ENCODE measurements at places on chromosomes 13 and 19. TPM values are rescaled to one million over a fixed set of nuclear protein-coding genes. Genes with fewer than 3 reads are reported as not detected.

- DNase-seq = no peak
Measured at GRCh38 chr19:14616407-14616806, 33.5 kb downstream of the CLEC17A start.

- DNase-seq = peak; percentile 30
Measured at GRCh38 chr13:40983725-40984667, 35.1 kb downstream of the ELF1 start.

- DNase-seq = no peak
Measured at GRCh38 chr19:34082289-34083077, 89.8 kb upstream of the LSM14A start.

DNA sequence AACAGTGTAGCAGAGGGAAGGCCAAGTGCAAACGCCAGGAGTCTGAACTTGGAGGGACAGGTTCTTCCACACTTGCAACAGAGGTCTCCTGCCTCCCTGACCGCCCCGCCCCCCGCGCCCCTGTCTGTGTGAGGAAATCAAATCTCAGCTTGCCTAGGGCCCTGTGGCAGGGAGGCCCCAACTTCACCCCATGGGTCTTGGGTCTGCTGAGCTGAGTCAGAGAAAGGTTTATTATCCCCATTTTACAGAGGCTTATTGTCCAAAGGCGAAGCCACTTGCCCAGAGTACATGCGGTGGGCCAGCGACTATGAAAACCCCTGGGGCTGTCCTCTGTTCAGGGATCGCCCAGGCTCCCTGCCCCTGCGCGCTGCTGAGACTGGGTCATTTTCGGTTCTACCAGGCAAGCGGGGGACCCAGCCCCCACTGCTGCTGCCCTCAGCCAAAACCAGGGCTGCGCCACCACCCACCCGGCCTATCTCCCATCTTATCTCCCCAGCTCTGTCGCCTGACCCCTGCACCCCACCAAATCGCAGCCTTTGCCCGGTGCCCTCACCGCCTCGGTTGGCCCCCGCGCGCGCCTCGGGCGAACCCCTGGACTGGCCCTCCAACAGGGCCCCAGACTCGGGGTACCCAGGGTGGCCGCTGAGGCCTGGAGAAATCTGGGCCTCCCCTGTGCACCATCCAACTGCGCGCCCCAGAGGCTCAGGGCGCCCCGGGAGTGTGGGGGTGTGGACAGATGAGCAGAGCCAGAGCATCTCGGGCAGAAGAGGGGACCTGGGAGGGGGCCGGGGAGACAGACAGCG is 850 bp upstream of the CERS4 start:
- no peak for DNase-seq

DNA sequence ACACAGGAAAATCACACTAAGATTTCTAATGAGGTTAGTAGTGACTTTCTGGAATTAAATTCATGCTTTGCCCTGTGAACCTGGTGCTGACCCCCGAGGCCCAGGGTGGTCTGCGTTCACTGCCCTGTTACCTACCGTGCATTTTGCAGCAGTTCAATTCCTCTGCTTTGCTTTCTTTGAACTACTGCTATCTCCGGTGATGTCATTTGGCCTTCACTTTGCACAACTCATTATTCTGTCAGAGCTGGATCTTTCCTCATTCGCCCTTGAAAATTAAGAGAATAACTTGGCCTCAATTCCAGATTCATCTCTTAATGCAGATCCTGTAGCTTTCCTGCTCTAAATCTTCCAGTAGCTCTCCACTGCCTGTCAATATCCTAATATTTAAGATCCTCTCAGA is 8.8 kb upstream of the LRRC63 start:
- no peak for DNase-seq

DNA sequence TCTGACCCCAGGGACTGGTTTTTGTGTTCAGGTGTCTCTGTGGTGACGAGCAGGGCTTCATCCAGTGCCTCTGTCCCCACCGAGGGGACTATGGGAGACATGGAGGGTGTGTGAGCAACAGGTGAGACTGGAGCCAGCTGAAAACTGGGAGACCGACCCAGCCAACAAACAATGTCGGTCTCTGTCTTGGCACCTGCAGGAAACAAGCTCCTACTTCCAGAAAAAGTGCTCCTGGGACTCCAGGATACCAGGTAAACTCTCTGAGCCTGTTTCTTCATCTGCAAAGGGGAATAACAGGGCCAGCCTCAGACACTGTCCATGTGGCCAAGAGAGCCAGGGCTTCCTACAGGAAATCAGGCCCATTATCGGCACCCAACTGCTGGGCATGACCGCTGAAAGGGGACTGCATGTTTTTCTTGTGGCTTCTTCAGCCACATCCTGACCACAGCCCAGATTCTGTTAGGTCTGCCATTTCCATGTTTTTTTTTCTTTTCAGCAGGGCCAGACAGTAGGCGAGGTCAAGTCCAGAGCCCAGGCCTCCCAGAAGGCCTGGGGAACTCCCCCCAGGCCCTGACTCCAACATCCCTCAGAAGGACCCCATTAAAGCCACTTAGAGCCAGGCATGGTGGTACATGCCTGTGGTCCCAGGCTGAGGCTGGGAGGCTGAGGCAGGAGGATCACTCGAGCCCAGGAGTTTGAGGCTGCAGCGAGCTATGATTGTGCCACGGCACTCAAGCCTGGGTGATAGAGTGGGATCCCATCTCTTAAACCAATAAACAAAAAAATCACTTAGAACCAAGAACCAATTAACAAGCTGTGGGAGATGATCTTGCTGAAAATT is 836 bp upstream of the BST2 start:
- peak; percentile 61 for DNase-seq

DNA sequence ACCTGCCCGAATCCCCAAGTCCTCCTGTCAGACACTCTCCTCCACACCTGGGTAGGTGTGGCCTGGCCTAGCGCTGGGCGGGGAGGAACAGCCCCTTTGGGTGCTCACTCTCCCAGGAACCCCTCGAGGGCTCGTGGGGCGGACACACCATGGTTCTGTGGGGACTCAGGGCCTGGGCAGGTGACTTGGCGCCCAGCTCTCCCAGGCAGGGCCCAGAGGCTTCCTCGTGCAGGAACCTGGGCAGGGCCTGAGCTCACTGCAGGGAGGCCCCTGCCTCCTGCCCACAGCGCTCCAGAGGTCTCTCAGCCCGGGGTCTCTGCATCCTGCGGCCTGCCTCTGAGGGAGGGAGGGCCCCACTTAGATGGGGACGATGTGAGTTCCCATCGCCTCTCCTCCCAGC is 11.9 kb downstream of the LSM4 start:
- no peak for DNase-seq

DNA sequence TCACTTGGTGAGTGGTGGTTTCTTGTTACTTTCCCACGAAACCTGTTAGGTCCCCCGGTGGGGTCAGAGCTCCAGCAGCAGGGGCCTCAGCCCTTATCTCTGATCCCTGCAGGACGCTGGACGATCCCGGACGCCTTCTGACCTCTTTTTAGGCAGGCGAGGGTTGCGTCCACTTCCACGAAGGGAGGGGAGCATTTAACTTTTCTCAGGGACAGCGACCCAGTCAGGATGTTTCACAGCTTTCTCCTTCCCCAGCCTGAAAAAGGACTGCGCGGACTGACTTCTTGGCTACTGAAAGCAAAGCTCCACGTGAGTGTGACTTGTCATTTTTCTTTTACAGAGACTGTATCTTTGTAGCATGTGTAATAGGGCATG is 692 bp downstream of the ZNF234 start:
- peak; percentile 8 for DNase-seq

- no peak for DNase-seq
Measured at GRCh38 chr19:16349551-16350152, 25.0 kb downstream of the KLF2 start.

DNA sequence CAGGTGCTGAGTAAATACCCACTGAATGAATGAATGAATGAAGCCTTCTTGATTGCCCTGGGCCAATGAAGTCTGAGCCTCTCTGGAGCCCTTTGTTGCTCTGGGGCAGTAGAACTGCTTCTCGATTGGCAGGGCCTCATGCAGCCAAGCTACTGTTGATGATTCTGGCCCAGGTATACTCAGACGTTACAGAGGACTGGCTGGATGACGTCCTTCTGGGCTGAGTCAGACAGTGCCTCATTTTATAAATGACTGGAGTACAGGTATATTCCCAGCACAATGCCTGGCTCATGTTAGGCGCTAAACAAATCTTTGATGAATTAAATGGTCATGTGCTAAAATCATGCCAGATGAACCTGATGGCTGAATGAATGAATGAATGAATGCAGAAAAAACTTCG is 243.8 kb upstream of the MAB21L1 start:
- DNase-seq = no peak

DNA sequence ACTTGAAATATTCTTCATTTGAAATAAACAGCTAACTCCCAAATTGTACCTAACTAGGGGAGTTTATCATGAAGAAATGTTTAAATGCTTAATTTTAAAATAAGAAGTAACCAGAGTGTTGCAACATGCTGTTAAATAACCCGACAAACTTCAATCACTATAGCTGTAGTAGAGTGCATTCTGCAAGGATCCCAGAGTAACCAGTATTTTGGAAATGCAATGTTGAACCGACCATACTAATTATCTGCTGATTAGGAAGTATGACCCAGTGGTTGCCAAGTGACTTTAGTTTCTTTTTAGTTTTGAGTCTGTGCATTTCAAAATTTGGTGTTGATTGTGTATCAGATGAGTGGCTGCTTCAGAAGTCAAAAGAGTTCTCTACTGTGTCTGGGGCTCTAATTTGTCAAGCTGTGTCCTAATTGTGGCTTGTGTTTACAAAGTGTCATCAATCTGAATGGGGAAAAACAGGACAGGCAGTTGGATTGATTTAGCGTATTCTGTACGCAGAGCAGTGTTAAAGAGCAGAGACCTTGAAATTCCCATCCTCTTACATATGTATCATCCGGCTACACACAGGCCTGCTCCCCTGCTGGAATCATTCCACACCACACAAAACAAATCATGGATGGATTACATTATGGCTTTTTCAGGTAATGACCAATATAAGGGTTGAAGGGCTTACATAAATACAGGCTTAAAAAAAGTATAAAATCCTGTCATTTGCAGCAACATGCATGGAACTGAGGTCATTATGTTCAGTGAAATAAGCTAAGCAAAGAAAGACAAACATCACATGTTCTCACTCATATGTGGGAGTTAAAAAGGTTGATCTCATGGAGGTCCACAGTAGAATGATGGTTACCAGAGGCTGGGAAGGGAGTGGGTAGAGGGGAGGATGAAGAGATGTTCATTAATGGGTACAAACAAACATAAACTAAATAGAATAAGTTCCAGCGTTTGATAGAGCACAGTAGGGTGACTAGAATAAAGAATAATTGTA is 351.5 kb downstream of the KLF12 start:
- DNase-seq = no peak

- DNase-seq = no peak
Measured at GRCh38 chr19:35320065-35320713, 8.8 kb upstream of the CD22 start.

DNA sequence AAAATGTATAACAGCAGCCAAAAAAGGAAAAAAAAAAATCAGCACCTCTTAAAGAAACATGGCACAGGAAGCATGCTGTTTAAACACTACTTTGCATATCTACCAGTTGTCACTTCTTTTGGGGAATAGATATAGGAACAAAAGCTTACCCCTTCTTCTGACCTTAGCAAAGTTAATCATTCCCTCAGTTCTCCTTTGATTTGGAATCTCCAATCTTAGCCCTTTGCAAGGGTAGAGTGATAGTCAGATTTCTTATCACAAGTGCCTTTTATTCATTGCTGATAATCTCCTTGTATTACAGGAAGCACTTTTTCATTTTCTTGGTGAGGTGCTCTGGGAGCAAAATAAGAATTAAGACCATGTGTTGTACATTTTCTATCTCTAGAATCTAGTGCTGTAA is 1327.6 kb downstream of the OLFM4 start:
- DNase-seq = no peak

- peak; percentile 45 for DNase-seq
Measured at GRCh38 chr19:48900477-48901406, 630 bp downstream of the NUCB1 start.

GRCh38 chr13:66375756-66376155 is 854.4 kb downstream of the PCDH9 start:
- DNase-seq = no peak

DNA sequence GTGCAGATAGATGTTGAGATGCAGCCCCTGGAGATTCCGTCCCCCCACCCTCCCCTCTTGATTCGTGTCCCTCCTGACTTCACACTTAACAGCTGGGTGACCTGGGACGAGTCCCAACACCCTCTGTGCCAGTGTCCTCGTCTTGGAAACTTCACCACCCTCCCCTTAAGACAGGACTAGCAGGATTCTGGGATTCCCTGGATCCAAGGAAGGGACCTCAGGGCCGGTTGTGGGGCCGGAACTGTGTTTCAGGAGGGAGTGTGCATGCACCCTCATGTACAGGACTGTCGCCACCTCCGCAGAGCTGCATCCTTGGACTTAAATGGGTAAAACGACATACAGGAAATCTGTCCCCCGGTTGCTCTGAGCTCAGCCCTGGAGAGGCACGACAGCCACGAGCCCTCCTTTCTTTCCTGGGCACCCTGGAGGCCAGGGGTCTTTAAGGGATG is 990 bp downstream of the MYO9B start:
- DNase-seq = peak; percentile 65

GRCh38 chr19:54207983-54208783 is 7.5 kb downstream of the RPS9 start:
- peak; percentile 63 for DNase-seq

DNA sequence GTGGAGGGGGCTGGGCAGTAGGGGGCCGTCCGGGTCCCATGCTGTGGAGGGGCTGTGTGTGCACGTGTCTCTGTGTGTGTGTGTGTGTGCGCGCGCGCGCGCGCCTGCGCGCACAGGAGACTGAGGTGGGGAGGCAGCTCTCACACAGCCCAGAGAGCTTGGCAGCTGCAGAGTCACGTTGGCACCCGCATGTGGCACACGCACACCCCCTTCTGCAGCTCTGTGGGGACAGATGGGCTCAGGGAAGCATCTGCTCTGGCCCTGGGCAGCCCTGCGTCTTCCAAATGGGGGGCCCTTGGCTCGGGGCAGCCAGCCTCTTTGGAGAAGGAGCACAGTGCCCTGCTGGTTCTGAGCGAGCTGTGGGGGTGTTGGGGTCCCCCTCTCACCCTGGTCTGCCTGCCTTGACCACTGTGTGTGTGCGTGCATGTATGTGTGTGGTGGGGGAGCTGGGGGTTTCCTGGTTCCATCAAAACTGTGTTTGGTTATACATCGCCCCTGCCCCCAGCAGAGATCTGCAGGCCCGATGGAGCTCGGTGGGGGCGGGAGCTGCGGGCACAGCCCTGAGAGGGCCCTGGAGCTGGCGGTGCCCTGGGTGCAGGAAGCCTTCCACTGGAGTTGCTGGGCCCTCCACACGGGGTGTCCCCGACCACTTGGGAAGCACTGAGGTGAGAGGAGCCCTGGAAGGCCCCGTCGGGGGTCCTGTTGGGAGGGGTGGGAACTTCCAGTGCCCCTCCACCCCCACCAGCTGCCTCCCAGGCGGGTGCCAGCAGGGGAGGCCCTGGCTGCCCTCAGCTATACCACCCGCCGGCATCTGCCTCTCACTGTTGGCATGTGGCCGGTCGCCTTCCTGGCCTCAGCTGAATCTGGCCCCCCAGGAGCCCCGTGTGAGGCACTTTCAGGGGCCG is 67.1 kb downstream of the KDM4B start:
- no peak for DNase-seq

The BLOC1S3 gene
- total RNA-seq = 10.8 TPM

The TPTE2 gene
- 0.22 TPM for total RNA-seq

The MCF2L gene
- total RNA-seq = 7.6 TPM

The APLP1 gene
- 2.1 TPM for total RNA-seq

The ICAM4 gene
- total RNA-seq = 0.36 TPM

The MUC16 gene
- total RNA-seq = not detected

The KLHL1 gene
- not detected for total RNA-seq

The ZNF132 gene
- total RNA-seq = 3.4 TPM

Measured in activated CD8-positive, alpha-beta T cell treated with anti-CD3 and anti-CD28 coated beads for 36 hours (primary cell).